ENCODE measurements at places on chromosomes 3 and 15.

DNA sequence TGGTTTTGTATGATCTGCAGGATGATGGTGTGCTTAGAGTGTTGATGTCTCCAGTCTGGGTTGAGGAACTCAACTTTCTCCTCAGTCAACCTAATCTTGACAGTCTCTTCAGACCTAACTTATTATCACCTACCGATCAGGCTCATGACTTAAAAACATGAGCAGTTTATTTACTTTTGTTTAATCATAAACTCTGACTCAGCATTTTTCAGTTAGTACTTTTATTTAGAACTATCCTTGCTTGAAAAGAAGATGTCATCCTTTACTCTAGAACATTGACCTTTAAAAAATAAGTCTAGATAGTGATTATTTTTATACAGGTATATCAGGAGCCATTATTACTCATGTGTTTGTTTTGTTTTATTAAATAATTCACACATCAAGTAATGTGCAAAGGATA is 414.8 kb downstream of the AGBL1 start:
- DNase-seq = no peak

DNA sequence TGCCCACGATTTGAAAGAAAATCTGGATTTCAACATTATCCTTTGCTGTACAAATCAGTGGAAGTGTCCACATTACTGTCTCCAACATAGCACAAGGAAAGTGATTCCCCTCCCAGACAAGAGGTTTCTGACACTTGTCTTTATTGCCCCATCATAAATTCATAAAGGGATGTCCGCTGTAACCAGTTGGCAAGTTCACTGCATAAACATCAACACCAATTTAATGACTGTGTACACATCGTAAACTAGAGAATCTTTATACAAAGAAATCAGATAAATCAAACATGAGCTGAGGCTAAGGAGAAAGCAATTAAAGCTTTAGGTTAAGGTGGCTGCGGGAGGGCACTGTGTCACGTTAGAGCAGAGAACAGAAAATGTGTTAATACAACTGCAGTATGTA is 129.8 kb downstream of the MEIS2 start:
- DNase-seq = no peak

- DNase-seq = no peak
Observed at GRCh38 chr15:80325206-80325605, 73.2 kb upstream of the CTXND1 start.

- no peak for DNase-seq
Observed at GRCh38 chr15:71511796-71512681, 298.3 kb upstream of the NR2E3 start.

DNA sequence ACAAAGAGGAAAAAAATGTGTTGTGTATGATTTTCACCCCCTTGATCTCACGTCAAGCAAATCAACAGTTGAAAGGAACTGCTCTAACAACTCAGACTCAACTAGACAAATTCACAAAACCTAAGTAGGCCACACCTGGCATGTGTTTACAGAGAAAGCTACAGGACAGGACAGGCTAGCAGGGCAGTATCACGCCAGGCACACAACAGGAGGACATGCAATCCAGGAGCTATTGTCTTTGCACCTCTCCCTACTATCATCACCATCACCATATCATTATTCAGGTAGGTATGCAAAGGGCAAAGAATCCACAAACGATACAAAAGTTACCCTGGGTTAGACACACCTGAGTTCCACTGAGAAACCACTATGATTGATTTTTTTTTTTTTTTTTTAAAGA is 86.4 kb downstream of the TBL1XR1 start:
- no peak for DNase-seq

DNA sequence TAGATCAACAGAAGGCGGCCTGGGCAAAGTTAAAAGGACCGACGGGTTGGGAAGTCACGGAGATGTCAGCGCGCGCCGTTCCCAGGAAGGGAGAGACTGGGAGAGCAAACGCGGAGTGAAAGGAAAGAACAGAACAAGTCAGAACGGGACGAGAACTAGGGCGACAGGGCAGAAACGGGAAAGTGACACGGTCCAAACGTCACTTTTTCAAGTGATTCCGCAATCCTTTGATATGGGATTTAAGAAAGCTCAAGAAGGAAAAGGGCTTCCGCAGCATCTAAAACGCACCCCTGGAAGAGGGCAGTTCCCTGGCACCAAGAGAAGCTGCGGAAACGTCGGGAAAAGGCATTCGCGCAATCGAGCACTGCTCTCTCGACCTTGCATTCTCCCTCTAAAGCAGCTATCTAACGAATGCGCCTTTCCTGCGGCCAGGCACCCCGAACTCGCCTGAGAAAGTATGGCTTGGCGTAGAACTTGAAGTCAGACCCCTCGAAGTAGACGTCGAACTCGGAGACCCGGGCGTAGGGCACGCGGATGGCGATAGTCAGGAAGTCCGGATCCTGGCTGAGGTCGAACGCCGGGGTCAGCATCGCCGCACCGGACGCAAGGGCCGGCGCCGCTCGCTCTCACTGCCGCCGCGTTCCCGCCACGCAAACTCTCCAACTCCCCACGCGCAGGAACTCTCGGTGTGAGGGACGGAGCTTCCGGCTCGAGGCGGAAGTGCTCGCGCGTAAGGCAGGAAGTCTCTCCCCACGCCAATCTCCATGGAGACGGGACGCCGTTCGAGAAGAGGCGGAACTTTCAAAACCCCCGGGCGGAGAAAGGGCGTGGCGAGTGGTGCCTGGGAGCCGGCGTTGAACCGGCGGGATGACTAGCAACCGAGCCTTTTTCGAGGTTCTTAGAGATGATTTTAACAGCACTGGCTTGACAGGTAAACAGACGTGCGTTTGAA is at the start of gene SHQ1:
Gene SHQ1 (minus strand): TSS at position 695 of the 952 bp plus-strand sequence. CDS start 105 bp downstream, at position 590.
- DNase-seq = peak; percentile 82

All from Caki2 (cell line).